Transverse colon (tissue), 4 donors: ENCODE measurements at places on chromosomes 4 and X. TPM values are rescaled to one million over a fixed set of nuclear protein-coding genes. Genes with fewer than 3 reads are reported as not detected.

DNA sequence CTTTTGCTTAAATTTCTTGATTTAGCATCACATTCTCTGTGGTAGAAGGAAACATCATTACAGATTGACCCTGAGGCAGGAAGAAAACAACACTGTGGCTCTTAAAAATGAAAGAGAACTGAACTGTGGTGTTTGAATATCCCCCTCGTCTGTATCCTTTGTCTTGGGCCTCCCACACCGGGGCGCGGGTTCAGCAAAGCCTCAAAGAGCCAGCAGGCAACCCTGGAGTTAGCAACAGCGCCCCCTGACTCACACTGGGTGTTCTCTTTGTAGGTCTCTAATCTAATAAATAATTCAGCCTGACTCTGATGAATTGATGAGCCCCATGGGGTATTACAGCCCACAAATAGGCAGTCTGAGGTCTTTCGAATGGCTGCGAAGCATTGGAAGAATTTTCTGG is 46.1 kb upstream of the CTSO start:
- DNase-seq, result no peak
- no peaks in the 10 kb centered on the region for H3K36me3 ChIP-seq
- no peaks in the 10 kb centered on the region for H3K4me1 ChIP-seq
- no peak overlapping the region for H3K27ac ChIP-seq
- no peaks in the 10 kb centered on the region for H3K27me3 ChIP-seq

GRCh38 chr4:6917461-6918271 is 8.0 kb downstream of the TBC1D14 start:
- DNase-seq, result peak; percentile 95
- no peaks in the 10 kb centered on the region for H3K27me3 ChIP-seq
- H3K27ac ChIP-seq, result peak overlapping the region; percentile 85
- no peaks in the 10 kb centered on the region for H3K36me3 ChIP-seq
- no peak overlapping the region for H3K4me3 ChIP-seq
- H3K4me1 ChIP-seq, result peaks cover 56% of the 10 kb centered on the region

GRCh38 chr4:75087865-75088264 is 154.9 kb downstream of the PARM1 start:
- H3K4me1 ChIP-seq, result no peaks in the 10 kb centered on the region
- H3K27ac ChIP-seq, result no peak overlapping the region
- H3K4me3 ChIP-seq, result no peak overlapping the region
- H3K27me3 ChIP-seq, result no peaks in the 10 kb centered on the region
- no peaks in the 10 kb centered on the region for H3K36me3 ChIP-seq

DNA sequence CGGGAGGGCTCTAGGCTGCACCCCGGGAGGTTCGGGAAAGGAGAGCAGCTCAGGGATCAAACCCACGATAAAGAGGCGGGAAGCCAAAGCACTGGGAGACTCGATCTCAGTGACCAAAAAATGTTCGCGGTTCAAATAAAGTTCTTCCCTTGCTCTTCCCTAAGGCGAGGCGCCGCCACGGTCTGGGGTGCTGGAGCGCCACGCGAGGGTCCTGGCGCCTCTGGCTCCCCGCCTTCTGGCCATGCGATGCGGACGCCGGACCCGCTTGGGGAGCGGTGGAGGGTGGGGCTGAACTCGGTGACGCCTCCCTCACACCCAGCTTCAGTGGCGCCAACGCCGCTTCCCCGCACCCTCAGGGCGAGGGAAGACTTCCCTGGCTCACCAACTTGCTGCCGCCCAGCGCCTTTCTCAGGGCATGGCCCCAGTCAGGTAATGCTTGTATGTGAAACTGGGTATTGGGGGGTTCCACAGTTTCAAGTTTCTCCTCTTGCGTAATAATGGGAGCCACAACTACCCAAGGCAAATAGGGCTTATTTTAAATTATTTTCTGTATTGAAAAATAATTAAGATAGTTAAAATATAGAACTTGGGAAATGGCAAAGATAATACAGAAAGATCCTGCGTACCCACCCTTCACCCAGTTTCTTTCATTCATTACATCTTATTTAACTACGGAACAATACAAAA is at the start of gene QRFPR:
TSS of gene QRFPR (minus strand) at position 243 of the 687 bp plus-strand sequence. CDS start 371 bp downstream, outside the sequence.
- no peak within 1 kb of the TSS for H3K27ac ChIP-seq
- peaks cover 11% of the 10 kb centered on the region for H3K4me1 ChIP-seq
- H3K27me3 ChIP-seq, result peaks cover 51% of the 10 kb centered on the region
- H3K4me3 ChIP-seq, result peak within 1 kb of the TSS; percentile 42
- no peak for DNase-seq

- H3K4me1 ChIP-seq, result no peaks in the 10 kb centered on the region
- H3K27me3 ChIP-seq, result no peaks in the 10 kb centered on the region
- no peak overlapping the region for H3K27ac ChIP-seq
- no peak for DNase-seq
- no peaks in the 10 kb centered on the region for H3K36me3 ChIP-seq
Measured at GRCh38 chr4:90441770-90442169, 314.6 kb downstream of the CCSER1 start.

Gene TRIM2
- total RNA-seq, result 124 TPM

- H3K27me3 ChIP-seq, result no peaks in the 10 kb centered on the region
- DNase-seq, result no peak
- H3K4me3 ChIP-seq, result no peak overlapping the region
- no peaks in the 10 kb centered on the region for H3K4me1 ChIP-seq
Measured at GRCh38 chrX:53379747-53380146, 42.7 kb downstream of the SMC1A start.

DNA sequence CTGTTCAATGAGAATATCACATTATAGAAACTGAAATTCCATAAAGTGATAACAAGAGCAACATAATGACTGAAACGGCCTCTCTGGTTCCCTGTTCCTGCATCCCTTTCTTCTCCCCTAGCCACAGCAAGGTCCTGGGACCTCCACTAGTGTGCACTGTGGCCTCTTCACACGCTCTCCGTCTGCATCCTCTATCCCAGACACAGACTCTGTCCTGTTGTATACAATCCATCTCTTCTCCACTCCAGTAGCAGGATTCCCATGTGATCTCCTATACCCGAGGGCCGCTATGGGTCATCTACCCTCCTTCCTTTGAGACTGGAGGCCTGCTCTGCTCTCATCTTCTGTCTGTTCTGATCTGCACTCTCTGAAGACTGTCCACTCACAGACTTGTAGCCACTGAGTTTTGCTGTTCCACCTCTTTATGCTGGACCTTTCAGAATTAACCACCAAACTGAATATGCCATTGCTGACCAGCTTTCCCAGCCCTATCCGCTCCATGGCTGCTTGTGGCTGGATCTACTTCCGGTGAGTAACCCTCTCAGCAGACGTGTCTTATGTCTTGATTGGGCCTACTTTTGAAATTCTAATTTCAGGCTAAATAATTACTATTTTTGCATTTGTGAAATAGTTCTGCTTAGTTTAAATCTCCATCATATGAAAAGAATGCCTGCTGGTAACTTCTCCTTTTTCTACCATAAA is 105.1 kb upstream of the NAP1L5 start:
- no peaks in the 10 kb centered on the region for H3K27me3 ChIP-seq
- peak overlapping the region; percentile 41 for H3K27ac ChIP-seq
- no peak overlapping the region for H3K4me3 ChIP-seq
- H3K36me3 ChIP-seq, result no peaks in the 10 kb centered on the region
- DNase-seq, result no peak

- no peak overlapping the region for H3K4me3 ChIP-seq
- no peak for DNase-seq
- H3K36me3 ChIP-seq, result peaks cover 3% of the 10 kb centered on the region
- no peaks in the 10 kb centered on the region for H3K27me3 ChIP-seq
- H3K4me1 ChIP-seq, result no peaks in the 10 kb centered on the region
Measured at GRCh38 chr4:48162162-48162561, 28.1 kb upstream of the TXK start.

DNA sequence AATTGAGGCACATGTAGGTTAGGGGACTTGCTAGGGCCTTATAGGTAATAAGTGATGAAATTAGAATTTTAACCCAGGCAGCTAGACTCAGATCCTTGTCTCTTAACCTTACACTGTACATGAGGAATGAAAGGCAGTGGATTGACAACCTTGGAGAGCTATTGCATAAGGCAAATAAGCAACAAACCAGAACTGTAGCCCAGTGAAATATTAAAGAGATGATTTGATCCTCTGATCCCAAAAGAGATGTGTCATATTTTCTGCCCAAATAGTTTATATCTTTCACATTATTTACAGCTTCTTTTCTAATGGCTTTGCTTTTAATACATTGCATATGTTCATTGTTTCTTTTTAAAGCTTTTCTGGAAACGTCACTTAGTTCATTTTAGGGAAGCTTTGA is 252.6 kb downstream of the ANK2 start:
- H3K4me3 ChIP-seq, result no peak overlapping the region
- H3K27ac ChIP-seq, result no peak overlapping the region
- H3K36me3 ChIP-seq, result no peaks in the 10 kb centered on the region

DNA sequence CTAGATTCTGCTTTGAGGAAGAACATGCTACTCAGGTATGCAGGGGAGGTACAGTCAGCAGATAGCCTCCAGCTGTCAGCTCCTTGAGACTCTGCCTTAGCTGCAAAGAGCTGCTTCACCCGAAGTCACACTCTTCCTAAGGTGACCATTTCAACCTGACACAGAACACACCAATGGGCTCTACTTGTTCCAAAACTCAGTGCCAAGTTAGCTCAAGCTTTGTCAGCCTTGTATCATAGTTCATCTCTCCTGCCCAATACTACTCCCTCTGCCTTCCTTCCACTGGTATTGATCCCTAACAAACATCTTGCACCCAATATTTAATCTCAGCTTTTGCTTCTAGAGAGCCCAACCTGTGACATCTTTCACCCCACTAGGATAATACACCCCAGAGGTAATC is 7.8 kb upstream of the SMARCA1 start:
- no peak overlapping the region for H3K4me3 ChIP-seq
- no peaks in the 10 kb centered on the region for H3K4me1 ChIP-seq
- H3K27me3 ChIP-seq, result no peaks in the 10 kb centered on the region
- no peak overlapping the region for H3K27ac ChIP-seq

DNA sequence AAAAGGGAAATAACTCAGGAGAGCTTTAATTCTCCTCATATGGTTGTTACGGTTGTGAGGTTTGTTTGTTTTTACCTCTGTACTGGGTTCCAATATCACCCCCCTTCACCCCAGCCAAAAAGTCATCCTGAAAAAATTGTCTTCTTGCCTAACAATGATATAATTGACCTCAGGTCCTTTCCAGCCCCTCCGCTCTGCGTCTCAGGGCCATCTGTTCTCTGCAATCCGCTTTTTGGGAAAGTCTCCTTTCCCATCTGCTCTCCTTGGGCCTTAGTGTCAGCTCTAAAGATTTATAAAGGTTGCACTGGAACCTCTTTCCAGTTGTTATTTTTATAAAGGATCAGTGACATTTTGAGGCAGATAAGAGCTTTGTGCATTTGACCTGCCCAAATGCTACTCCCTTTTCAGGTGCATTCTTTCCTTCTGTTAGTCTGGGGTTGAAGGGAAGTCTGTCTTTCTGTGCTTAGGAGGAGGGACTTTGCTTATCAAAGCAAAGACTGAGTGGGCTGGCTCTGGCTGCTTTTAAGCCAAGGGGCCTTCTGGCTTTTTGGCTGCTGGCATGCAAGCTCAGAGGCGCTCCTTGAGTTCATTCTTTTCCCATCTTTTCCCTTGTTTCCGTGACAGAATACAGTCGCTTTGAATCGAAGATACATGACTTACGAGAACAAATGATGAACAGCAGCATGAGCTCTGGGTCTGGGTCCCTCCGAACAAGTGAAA is 34.1 kb downstream of the DLG3 start:
- peaks cover 28% of the 10 kb centered on the region for H3K4me1 ChIP-seq
- no peaks in the 10 kb centered on the region for H3K27me3 ChIP-seq
- peak overlapping the region; percentile 82 for H3K27ac ChIP-seq
- no peak for DNase-seq
- no peak overlapping the region for H3K4me3 ChIP-seq

Gene RPL39
- total RNA-seq, result 2,739 TPM

GRCh38 chrX:70552130-70552704 is 107.6 kb downstream of the DLG3 start:
- H3K27me3 ChIP-seq, result no peaks in the 10 kb centered on the region
- DNase-seq, result no peak
- H3K4me1 ChIP-seq, result peaks cover 7% of the 10 kb centered on the region
- no peaks in the 10 kb centered on the region for H3K36me3 ChIP-seq
- no peak overlapping the region for H3K4me3 ChIP-seq
- H3K27ac ChIP-seq, result peak overlapping the region; percentile 65

GRCh38 chrX:22950269-22951266 is 49.2 kb upstream of the DDX53 start:
- no peaks in the 10 kb centered on the region for H3K4me1 ChIP-seq
- H3K27ac ChIP-seq, result no peak overlapping the region
- H3K27me3 ChIP-seq, result no peaks in the 10 kb centered on the region
- H3K36me3 ChIP-seq, result no peaks in the 10 kb centered on the region
- no peak for DNase-seq

DNA sequence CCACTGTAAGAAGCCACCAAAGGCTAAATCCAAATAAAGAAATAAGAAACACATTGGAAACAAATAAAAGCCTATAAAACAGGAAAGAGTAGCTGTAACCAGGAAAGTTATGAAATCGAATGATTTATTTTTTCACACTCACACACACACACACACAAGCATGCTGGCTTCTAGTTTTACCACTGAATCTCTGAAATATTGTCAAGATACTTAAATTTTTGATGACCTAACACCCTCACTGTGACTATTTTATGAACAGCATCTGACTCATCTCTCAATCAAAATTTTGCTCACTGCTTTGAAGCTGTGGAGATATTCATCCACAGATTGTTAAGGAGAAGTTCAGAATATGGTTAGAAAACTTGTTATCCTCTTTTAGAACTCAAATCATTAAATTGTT is 13.9 kb upstream of the GABRB1 start:
- no peaks in the 10 kb centered on the region for H3K27me3 ChIP-seq
- no peaks in the 10 kb centered on the region for H3K36me3 ChIP-seq
- no peak for DNase-seq
- H3K27ac ChIP-seq, result no peak overlapping the region
- H3K4me1 ChIP-seq, result no peaks in the 10 kb centered on the region

Gene ZNF185
- 3.2 TPM for total RNA-seq

Gene MAGEA2
- total RNA-seq, result not detected

DNA sequence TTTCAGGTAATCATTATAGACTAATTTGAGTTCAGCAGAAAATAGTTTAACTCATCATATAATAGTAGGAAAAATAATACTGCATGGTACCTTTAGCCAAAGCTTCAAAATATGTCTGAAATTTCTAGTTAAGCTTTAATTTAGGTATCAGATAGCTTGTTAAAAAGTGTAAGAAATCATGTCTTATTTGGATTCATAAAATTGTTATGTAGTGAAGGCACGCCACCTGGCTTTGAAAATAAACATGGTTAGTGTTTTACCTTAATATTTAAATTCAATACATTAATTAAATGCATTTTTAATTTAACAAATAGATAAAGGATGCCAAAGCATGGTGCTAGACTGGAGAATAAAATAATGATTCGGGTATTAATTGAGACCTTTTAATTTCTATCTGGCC is 211.4 kb downstream of the FSTL5 start:
- DNase-seq, result no peak
- H3K27me3 ChIP-seq, result no peaks in the 10 kb centered on the region
- no peak overlapping the region for H3K4me3 ChIP-seq
- no peak overlapping the region for H3K27ac ChIP-seq
- H3K36me3 ChIP-seq, result no peaks in the 10 kb centered on the region

DNA sequence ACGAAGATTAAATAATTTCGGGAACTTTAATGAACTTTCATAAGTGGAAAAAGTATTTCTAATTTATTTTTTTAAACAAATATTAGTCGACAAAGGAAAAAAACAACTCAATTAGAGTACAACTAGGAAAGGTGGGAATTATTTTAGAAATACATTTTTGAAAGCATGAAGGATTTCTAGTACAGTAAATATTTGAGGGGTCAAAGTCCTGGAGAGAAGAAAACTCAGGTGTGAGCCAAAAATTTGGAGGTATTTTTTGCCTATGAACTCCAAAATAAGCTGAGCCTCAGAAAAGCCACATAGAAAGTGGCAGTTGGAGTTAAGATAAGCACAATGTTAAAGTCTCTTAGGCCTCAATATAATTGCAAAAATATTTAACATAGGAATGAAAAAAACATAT is 2017.3 kb downstream of the C4orf33 start:
- H3K4me3 ChIP-seq, result no peak overlapping the region
- no peaks in the 10 kb centered on the region for H3K36me3 ChIP-seq
- H3K27ac ChIP-seq, result no peak overlapping the region
- H3K4me1 ChIP-seq, result no peaks in the 10 kb centered on the region
- H3K27me3 ChIP-seq, result no peaks in the 10 kb centered on the region
- no peak for DNase-seq
